Activated CD4-positive, alpha-beta T cell treated with anti-CD3 and anti-CD28 coated beads, Interleukin-2, amount 10 ng/mL, durations not matched to agents 7 days and 5 days (primary cell): ENCODE measurements at places on chromosomes 4 and X. TPM values are rescaled to one million over a fixed set of nuclear protein-coding genes. Genes with fewer than 3 reads are reported as not detected.

Gene RHOXF2
- not detected for total RNA-seq

DNA sequence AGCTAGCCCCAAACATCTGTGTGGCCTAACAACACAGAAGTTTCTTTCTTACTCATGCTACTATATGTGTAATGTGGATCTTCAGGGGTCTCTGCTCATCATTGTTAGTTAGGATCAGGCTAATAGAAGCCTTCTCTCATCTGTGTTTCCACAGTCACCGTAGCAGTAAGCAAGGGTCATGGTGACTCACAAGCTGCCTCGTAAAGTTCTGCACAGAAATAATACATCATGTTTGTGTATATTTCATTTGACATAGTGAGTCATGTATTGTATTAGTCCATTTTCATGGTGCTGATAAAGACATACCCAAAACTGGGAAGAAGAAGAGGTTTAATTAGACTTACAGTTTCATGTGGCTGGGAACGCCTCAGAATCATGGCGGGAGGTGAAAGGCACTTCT, 38.7 kb downstream of the SLC4A4 start:
- no peak for DNase-seq

- DNase-seq: no peak
Measured at GRCh38 chr4:74111306-74111975, 12.4 kb upstream of the CXCL2 start.

DNA sequence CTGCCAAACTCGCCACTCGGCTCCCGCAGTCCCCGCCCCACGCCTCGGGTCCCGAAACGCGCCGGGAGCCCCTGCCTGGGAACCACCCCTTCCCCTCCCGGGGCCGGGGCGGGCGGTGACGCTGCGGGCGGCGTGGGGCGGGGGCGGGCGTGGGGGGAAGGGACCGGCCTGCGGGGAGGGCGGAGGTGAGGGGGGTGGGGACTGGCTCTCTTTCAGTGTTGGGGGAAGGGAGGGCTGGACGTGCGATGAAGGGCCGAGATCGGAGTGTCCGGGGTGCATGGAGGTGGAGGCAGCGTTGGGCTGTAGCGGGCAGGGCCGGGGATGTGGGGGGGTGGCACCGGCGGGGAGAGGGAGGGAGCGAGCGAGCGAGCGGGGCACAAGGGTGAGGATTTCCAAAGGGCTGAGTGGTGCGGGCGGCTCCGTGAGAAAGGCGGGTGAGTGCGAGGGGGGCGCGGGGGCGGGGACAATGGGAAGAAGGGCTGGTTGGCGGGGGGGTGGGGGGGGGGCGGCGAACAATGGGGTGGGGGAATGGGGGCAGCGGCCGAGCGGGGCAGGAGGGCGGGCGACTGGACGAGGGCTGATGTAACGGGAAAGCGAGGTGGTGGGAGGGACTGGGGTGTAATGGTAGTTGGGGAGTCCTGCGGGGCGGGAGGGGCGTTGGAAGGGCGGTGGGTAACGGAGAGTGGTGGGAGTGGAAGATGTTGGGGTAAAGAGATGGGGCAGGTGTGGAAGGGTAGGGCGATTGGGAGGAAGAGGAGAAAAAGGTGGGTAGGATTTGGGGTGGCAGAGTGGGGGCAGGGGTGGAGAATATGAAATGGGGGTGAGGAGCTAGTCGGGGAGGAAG, 578 bp downstream of the DCUN1D4 start:
- peak; percentile 59 for DNase-seq

GRCh38 chr4:141387299-141387698, 166.6 kb downstream of the ZNF330 start:
- no peak for DNase-seq
